HFFc6 (cell line): ENCODE measurements at places on chromosomes 16 and 17. TPM values are rescaled to one million over a fixed set of nuclear protein-coding genes. Genes with fewer than 3 reads are reported as not detected.
A peak's percentile ranks its signal among the peaks of the same experiment; 100 is the strongest.

Gene GUCY2D
- total RNA-seq: not detected in 2 replicates

Gene CHST5
- not detected in 3 replicates for total RNA-seq

Gene PDE6G
- 0.46 to 0.53 TPM (median 0.51 TPM) in 3 replicates for total RNA-seq

Gene MPV17L
- total RNA-seq: not detected in 3 replicates

Gene GPR179
- total RNA-seq: not detected in 2 replicates

Gene ZACN
- total RNA-seq: 0.23 TPM in 2 replicates

Gene SLC5A10
- not detected in 3 replicates for total RNA-seq

Gene SRL
- total RNA-seq: not detected in 3 replicates

Gene RASD1
- total RNA-seq: 0.45 to 1.1 TPM (median 0.66 TPM) in 3 replicates

- no peak for DNase-seq
These were observed 1349.6 kb upstream of the CDH8 start for GRCh38 chr16:63385714-63386432.

DNA sequence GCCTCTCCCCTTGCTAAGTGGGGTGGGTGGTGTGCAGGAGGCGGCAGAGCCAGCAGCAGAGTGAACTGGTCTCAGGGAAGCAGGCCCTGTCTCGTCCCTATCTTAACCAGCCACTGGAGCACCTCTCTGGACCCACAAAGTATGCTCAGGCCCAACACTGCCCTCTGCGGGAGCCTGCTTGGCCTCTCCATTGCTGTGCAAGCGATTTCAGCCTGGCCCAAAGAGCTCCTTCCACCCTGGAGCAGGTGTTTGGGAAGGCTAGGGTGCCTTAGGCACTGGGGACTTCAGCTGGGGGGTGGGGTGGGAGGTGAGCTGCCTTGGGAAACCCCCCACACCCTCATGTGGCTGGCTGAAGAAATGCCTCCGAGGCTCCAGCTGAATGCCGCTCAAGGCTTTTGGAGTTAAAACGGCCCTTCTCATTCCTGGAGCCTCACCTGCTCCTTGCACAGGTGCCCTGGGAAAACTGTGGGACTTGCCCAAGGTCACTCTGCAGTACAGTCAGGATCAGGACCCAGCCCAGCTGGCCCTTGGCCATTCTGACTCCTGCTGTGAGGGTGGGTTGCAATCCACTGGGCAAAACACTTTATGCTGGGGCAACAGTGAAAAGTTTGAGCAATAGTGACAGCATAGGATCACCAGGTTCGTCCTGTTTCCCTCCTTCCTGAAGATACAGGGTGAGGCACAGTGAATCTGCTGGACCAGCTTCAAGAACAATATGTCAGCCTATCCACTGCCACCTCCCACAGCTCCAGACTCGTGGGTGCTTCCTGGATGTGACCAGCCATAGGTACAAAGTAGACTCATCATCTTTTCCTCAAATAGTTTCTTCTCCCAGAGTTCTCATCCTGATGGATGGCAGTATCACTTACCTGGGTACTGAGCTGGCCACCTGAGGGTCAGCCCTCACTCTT is 5.9 kb upstream of the UBE2O start:
- peak; percentile 54 for DNase-seq

DNA sequence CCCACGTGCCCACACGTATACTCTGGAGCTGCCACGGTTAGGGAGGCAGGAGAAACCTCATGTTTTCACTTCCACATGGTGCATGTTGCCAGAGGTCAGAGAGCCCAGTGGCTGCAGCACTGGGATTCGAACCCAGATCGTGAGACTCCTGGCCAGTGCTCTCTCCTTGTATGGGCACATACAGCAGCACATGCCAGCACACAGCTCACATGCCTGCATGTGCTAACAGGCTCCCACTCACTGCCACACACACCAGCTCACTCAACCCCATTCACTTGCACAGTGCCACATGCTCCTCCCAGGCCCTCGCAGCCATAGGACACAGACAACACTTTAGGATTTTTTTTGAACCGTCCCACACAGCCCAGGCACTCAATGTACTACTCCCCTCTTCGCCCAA is 49.5 kb upstream of the MRPS23 start:
- no peak for DNase-seq

DNA sequence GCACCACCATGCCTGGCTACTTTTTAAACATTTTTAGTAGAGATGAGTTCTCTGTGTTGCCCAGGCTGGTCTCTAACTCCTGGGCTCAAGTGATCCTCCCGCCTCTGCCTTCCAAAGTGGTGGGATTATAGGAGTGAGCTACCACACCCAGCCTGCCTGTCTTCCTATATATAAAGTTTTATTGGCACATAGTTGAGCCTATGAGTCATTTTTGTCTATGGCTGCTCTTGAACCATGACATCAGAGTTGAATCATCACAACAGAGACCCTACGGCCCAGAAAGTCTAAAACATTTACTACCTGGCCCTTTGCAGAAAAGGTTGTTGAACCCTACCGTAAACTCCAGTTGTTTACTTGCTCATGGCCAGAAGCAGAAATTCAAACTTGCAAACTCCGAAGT is 7.9 kb downstream of the SEPTIN12 start:
- no peak for DNase-seq
